ENCODE measurements at places on chromosomes 3 and 15. TPM values are rescaled to one million over a fixed set of nuclear protein-coding genes. Genes with fewer than 3 reads are reported as not detected.
A peak's percentile ranks its signal among the peaks of the same experiment; 100 is the strongest.

DNA sequence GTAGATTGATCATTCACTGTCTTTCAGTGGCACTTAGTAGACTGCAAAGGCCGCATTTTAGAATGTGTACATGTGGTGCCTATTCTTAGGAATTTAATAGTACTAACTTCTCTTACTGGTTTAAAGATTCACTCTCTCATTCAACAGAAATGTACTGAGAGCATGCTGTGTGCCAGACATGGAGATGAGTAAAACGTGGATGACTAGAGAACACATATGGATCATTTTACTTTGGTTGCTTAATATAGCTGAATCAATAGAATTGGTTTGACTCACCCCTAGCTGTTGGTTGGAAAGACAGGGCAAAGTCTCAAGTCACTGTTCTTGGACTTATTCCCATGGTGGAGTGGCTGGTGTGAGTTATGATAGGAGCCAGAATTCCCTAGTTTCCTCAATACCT lies 109.1 kb upstream of the TNFAIP8L3 start:
- DNase-seq = no peak

DNA sequence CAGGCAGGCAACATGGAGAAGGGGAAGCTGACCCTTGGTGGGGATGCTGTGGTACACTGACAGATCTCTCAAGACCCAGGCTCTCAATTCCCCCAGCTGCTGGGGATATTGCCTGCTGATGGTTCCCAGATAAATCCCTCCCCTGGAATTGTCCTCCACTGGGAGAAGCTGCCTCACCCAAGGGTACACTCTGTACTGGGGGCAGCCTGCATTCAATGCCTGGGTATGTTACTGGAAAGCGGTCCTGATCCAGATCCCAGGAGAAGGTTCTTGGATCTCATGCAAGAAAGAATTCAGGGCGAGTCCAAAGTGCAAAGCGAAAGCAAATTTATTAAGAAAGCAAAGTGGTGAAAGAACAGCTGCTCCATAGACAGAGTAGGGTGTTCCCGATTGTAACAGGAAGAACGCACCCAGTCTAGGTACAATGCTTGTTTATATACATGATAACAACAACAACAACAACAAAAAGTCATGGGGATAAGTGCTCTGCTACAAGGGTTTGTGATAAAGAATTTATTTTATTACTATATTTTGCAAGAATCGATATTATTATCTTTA lies 591.5 kb upstream of the ADAMTS9 start:
- no peak for DNase-seq

DNA sequence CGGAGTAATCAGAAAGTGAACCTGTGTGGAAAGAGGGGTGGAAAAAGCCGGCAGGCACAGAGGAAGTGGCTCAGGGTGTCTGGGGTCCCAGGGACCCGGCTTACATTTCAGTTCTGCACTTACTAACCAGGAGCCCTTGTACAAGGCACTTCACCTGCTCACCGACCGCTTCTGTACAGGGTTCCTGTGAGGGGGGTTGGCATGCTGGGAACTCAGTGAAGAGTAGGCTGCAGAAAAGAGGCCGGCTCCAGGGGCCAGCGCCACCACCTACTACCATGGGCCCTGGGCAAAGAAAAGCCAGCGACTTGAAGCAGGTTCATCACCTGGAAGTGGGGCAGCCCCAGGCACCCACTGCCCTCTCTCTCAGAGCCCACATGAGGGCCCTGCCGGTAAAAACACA lies 6.2 kb downstream of the STIMATE start:
- no peak for DNase-seq

DNA sequence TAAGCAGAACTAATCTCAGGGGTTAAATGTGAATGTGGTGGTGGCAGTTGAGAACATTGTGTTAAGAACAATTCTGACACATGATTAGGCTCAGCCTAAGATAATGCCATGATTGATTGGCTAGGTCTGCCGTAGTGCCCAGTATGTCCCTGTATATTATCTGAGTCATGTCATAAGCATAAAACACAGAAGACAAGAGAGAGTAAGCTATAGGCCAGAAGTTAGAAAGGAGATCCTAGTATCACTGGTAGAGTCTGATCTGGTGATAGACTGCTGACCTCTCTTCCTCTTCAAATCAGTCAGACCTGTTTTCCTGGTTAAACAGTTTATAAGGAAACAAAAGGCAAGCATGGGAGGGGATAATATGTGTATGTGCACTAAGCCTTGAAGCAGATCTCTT lies 30.1 kb upstream of the ATP8B4 start:
- DNase-seq = no peak

GRCh38 chr3:133568294-133569014 lies 5.0 kb upstream of the CDV3 start:
- peak; percentile 98 for DNase-seq

DNA sequence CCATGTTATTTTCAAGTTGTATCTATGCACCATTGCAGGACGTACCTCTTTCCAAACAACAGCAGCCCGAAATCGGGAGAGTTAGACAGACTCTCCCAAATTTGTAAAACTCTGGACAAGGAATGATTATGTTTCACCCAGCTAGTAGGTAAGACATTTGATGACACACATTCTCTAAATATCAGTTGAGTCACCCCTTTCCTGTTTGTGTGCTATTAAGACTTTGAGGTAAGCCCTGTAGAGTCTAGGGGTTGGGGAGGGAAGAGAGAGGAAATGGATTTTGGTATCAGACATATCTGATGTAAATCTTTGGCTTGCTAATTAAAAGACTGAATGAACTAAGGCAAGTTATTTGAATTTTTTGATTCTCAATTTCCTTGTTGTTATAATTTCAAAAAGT lies 999.0 kb downstream of the TUSC7 start:
- no peak for DNase-seq

- DNase-seq = no peak
Measured at GRCh38 chr3:53161820-53162671, 1.0 kb downstream of the PRKCD start.

DNA sequence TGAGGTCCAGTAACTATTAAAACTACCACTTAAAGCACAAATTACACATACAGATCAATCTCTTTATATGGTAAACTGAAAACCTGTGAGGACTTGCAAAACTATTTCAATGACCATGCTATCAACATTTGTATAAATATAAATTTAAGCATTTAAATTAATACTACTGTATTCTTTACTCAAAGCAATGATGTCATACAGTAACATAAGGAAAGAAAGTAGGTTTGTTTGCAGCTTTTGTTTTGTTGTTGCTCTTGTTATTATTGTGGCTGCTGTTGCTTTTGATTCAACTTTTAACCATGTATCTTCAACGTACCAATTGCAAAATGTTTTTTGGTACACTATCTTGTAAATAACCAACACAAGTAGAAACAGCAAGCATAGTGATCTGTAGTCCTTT lies 22.0 kb downstream of the CBLB start:
- DNase-seq = no peak

DNA sequence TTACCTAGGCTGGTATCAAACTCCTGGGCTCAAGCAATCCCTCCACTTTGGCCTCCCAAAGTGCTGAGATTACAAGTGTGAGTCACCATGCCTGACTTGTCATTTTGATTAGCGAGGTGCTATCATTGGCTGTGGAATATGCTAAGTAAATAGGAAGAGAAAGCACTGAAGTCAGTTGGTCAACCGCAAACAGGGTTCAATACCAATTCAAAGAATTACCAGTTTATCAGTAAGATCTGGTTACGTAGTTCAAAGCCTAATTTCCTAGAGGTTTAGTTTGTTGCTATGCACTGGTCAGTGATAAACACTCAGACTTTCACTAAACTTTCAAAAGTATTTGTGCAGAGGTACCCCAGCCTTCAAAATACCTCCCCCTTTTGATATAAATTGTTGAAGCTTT lies 29.5 kb downstream of the GLB1 start:
- no peak for DNase-seq

- no peak for DNase-seq
Measured at GRCh38 chr3:181915551-181915950, 203.8 kb downstream of the SOX2 start.

GRCh38 chr3:24296441-24297205 lies 198.0 kb downstream of the THRB start:
- no peak for DNase-seq

DNA sequence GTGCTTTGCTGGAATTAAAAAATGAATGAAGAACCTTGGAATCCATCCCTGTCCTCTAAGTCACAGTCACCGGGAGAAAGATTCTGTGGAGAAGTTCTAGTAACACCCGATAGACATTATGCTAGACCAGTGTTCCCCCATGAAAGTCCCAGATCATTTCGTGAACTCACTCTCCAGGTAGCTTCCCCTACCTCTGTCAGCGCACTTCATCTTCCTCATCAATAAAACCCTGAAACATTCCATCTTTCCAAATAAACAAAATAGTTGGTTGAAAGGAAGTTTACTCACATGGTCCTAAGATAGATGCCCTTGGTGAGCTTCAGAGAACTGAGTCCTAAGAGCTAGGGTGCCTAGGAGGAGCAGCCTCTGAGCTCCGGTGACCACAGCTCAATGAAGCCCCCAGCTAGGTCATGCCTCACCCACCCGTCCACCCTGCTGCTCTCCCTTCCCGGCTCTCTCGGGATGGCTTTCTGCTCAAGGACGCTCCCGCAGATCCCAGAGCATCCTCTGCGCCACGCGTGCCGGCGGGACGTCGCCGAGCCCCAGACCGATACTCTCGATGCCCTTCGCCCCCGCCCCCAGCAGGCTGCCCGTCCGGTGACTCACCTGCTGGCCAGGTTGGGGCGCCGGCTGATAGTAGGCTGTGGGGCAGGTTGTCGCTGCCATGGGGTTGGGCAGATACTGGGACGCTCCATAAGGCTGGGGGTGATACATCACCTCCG lies 776 bp downstream of the VGLL3 start:
- no peak for DNase-seq

DNA sequence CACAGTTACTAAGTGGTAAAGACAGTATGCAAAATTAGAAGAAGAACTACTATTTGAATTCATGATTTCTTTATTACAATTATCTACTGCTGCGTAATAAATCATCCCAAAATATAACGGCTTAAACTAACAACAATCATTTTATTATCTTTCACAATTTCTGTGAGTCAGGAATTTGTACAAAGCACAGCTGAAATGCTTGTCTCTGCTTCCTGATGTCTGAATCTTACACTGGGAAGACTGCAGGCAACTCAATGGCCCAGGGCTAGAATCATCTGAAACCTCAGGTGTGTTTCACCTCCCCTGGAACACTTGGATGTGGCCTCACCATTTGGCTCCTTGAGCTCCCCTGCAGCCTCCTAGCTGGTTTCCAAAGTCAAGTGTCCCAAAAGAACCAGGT lies 145.1 kb downstream of the MAGI1 start:
- DNase-seq = no peak

DNA sequence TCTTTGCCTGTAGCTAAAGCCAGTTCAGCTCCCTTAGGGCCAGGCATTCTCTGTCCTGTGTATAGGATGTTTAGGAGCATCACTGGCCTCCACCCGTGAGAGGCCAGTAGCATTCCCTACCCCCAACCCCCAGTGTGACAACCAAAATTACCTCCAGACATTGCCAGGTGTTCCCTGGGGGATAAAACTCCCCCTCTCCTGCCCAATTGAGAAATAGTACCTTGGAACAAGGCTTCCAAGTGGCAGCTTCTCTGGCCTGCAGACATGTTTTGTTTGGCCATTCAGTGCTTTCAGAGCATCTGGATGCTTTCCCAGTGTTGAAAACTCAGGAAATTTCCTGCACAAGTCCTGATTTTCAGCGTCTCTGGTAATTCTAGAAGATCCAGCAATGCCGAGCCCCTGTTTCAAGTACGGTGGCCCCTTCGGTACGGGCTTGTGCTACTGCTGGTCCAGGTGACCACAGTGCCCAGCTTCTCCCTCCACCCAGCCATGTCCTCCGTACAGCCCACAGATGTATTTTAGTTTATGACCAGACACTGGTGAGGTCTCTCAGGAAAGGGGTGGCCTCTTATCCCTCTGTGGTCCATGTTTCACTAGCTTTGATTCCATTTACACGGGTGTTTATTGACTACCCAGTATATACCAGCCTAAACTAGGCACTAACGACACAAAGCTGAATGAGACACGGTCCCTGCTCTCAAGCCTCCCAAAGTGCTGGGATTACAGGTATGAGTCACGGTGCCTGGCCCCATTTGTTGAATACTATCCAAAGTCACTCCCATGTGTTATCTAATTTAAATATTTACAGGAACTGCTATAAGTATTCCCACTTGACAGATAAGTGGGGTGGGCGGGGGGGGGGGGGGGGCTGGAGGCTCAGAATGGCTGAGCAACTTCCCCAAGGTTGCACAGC lies 125.4 kb upstream of the RAD18 start:
- DNase-seq = no peak

GRCh38 chr15:95972041-95972553 lies 358.4 kb upstream of the NR2F2 start:
- DNase-seq = no peak

Gene PLCB2
- 0.81 TPM for total RNA-seq

Gene DGKG
- total RNA-seq = 1.0 TPM

Gene ERICH6
- not detected for total RNA-seq

Gene TARS3
- total RNA-seq = 9.5 TPM

Gene KLHL40
- not detected for total RNA-seq

Gene GRK7
- total RNA-seq = not detected

Gene SIDT1
- total RNA-seq = 0.36 TPM

Gene NAALADL2
- 1.0 TPM for total RNA-seq
